ENCODE measurements at places on chromosomes 7 and 10.

DNA sequence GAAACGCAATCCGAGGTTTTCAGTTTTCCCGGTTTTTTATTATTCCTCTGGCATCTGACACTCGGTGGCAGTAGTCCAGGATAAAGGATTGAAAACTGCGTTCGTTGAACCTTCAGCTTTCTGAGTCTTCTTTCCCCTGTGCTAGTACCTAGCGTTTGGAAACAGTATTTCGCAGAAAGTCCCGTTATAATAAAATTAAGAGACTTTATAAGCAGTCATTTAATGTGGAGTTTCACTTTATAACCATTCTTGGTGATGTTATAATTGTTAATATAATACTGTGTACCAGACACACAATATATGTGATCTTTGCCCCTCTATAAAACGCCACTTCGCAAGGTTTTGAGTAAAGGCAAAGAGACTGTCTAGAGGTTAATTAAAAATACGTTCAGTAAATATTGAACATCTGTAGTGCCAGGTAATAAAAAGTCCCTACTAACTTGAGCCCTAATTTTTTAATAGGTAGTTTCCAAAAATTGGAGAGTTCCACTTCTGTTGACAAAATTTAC, 874 bp downstream of the CISD1 start:
- no peak for DNase-seq

DNA sequence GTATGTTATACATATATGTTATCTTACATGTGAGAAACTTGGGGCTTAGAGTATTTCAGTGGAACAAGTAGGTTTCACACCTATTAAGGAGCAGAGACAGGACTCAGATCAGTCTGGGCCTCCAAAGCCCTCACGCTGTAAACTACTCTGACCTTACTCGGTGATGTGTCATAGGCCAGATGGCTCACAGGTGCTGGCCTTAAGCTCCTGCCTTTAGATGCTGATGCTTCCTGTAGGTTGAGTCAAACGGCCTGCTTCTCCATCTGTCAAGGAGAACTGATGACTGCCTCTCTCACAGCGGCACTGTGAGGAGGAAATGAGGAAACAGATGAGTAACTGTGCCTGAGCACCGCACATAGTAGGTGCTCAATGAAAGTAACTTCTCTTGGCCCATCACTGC, 312.6 kb upstream of the COBL start:
- no peak for DNase-seq

DNA sequence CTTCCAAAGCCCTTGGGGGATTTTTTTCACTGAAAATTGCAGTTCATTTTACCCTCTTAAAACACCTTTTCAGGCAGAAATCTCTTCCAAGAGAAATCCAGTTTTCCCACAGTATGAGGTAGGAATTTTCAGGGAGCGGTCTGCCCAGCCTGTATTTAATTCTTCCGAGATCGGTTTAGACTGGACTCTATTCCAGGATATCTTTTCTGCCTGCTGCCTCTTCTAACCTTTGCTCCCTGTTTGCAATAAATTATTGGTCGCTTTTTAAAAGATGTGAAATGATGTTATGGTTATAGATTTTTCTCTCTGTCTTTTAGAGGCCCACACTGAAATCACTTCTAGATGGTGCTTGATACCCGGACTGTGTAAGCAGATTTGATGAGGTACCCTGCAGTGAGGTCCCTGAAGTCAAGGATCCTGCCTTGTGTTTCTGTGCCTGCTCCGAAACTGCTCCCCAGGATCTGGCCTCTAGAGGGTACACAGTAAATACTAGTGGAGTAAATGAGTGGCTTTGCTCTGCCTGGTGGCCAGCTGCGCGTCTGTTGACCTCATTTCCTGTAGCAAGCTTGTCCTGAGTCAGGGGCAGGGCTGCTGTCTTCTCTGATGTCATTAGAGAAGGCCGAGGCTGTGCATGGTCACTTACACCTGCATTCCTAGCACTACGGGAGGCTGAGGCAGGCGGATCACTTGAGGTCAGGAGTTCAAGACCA, 191.6 kb downstream of the FANK1 start:
- DNase-seq = no peak

DNA sequence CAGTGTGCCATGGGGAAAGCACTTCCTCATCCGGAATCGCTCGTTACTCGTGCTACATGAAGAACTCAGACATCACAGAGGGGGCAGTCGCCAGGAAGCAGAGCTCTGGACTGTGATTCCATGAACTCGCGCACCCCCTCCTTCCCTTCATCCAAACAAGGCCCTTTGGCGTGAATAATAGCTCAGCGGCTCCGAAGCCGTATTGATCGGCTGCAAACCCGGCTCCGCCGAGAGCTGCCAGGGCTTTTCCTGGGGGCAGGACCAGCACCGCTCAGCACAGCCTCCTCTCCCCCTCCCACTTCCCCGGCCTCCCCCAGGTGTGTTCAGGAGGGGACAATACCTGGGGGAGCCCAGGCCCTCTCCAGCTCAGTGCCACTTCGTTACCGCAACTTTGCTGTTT, 129.0 kb upstream of the TCF7L2 start:
- DNase-seq = no peak

GRCh38 chr10:87093632-87094372, 841 bp downstream of the GLUD1 start:
- peak; percentile 57 for DNase-seq

GRCh38 chr7:137539111-137539715, 195.7 kb upstream of the PTN start:
- DNase-seq = no peak

DNA sequence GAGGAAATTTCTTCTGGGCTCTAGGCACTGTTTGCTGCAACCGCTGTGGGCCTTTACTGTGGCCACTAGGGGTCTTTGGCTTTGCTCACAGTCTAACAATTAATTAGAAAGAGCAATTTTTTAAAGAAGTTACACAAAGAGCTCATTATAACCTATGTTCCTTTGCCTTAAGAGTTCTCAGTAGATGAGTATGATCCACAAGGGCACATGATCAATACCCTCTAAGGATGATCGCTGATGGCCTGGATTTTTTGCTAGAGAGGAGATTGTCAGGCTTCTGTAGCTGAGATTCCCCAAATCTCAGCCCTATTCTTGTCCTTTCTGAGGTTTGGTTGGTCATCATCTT, 80.8 kb upstream of the RHOBTB1 start:
- DNase-seq = no peak

DNA sequence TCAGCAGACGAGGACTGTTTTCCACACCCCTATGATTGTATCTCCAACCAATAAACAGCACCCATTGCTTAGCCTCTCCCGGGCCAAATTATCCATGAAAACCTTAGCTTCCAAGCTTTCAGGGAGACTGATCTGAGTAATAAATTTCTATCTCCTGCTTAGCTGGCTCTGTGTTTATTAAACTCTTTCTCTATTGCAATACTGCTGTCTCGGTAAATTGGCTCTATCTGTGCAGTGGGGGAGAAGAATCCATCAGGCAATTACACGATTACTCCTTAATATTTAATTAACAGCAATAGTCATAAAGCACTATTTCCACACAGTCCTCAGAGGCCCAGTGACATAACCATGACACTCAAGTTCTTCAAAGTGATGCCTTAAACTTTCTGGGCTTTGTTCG, 1122.8 kb downstream of the TYW1 start:
- DNase-seq = no peak

DNA sequence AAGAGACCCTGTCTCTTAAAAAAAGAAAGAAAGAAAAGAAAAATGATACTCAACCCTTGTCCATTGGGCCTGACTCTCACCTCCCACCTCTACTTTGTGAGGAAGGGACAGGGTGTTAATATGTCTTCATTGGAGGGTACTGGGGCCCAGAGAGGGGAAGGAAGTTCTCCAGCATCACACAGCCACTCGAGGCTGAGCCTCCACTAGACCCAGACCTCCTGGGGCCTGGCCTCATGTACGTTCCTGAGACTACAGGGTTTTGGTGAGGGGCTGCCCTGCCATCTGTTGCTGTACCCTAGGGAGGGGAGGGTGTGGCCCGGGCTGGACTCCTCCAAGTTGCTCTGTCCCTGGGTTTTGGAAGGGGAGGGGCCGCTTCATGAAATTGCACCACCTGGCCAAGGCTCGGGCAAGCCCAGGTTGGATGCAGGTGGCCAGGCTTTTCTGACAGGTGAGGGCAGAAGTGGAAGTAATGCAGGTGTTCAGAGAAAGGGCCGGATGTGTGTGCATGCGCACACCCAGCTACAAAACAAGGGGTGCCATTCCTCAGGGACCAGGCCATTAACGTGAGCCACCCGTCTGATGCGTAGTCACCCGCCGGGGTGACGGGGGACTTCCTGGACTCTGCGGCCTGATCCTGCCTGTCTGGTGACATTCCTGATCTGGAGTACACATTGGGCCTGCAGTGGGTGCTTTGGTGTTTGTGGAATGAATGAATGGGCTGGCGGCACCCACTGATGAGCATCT, 21.7 kb downstream of the GTF2IRD1 start:
- no peak for DNase-seq

DNA sequence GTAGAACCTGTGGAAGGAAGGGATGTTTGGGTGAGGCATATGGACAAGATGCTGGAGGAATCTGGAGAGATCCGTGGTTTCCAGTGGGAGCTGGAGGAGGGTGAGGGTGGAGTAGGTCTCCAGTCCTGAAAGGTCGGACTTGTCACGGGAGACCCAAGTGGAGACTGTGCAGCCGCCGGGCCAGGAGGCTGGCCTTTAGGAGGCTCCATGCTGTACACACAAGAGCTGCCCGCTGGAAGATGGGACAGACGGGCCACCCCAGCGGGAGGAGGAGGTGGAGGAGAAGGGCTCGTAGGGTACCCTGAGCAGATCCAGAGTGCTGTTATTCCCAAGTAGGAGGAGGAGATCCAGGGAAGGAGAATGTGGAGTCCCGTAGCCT, 106.7 kb downstream of the NKX6-2 start:
- no peak for DNase-seq

DNA sequence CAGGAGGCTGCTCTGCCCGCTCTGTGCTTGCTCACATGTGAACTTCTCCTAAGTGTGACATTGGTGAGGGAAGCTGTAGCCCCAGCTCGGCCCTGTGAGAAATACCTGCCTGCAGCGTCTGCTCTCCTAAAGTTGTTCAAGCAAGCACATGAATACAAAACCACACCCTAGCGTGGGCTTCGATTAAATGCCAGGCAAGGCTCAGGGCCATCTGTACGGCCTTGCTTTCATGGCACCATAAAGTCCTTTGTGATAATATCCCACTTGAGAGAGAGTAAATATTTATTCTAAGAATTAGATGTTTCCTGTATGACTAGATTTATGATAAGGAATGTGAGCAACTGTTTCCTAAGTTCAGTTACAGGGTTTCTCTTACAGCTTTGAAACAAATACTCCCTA, 262.8 kb upstream of the KLF14 start:
- DNase-seq = no peak

- no peak for DNase-seq
Measured at GRCh38 chr10:21372651-21373410, 152.7 kb downstream of the SKIDA1 start.

GRCh38 chr7:94612661-94613060, 43.3 kb downstream of the SGCE start:
- DNase-seq = no peak

GRCh38 chr10:60767424-60767823, 10.9 kb upstream of the CDK1 start:
- no peak for DNase-seq

- no peak for DNase-seq
Measured at GRCh38 chr10:5943536-5943935, 33.8 kb downstream of the IL15RA start.

- no peak for DNase-seq
Measured at GRCh38 chr7:75823198-75823910, 9.7 kb upstream of the CCL24 start.

GRCh38 chr7:135262623-135263320, 29.1 kb downstream of the STRA8 start:
- DNase-seq = no peak

DNA sequence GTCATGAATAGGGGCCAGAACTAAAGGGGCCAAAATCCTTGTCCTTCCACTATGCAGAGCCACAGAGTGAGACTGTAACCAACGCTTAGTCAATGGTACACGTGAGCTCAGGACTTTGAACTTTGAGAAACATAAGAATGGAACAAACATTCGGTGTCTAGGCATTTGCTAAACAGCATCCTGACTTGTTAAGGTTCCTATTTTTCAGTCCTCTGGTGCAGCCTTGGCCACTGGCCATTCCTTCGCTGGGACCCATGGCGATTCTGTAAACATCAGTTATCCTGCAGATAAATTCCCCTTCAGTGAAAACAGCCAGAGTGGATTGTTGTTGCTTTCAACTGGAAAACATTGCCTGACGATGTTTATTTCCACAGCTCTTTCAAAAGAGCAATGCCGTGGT, 266.8 kb downstream of the SORCS1 start:
- DNase-seq = no peak

- no peak for DNase-seq
Measured at GRCh38 chr7:84264396-84264795, 69.8 kb upstream of the SEMA3A start.

- DNase-seq = peak; percentile 73
Measured at GRCh38 chr7:36390199-36391090, 783 bp downstream of the ANLN start.

DNA sequence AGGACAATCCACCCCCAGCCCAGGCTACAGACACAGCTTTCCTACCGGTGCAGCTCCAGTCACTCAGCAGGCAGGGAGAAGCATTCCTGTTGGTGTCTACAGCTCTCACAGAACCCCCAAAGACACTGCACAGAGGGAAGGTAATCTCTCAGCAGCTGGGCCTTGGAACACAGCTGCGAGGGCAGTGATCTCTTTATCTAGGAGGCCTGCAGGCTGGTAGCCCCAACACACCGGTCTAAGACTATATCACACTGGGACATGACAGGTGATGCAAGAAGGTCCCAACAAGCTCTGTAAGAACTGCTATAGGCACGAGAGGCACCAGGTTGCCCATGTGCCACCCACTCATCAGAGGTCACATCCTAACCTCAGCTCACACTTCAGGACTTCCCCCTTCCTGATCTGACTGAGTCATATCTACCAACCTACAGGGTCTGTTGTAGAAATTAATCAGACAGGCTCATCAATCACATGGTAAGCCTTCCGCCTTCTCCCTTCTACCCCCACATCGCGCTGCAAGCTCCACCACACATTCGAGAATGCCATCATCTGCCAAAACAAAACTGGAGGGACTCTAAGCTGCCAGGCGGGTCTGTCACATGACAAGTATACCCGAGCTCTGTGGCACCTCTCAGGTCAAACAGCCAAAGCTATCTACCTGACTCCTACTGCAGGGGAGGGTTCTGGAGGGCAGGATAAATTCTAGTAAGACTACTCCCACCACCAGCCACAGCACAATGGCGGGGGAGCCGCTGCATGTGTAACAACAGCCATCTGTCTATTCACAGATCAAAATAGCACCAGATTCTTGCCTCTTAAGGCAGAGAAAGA, 26.1 kb downstream of the FAM53B start:
- peak; percentile 72 for DNase-seq

- peak; percentile 43 for DNase-seq
Measured at GRCh38 chr10:13453896-13454295, 74.9 kb downstream of the BEND7 start.

DNA sequence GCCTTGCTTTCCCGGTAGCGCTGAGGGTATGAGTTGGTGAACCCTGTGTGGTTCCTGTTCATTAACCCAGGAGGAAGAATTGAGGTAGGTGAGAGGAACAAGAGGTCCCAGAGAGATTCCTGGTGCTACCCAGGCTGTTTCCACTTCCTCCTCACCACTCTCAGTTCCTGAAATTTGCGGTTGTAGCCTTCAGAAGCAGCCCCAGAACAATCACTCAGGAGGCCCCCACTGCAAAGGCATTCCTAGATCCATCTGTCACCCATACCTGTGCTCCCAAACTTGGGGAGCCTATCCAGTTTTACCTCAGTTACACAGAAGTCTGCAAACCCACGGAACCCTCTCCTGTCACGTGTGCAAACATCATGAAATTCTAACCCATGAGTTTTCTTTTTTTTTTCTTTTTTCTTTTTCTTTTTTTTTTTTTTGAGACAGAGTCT, 9.0 kb upstream of the PIP4K2A start:
- DNase-seq = no peak

- DNase-seq = no peak
Measured at GRCh38 chr7:149783386-149784250, 10.2 kb upstream of the ZNF467 start.

All from T-helper 2 cell (primary cell).